ENCODE measurements at places on chromosomes 5 and 9.

- DNase-seq = no peak
Measured at GRCh38 chr9:126893079-126893478, 21.5 kb upstream of the RALGPS1 start.

GRCh38 chr5:78064941-78065472 lies 229.5 kb downstream of the AP3B1 start:
- DNase-seq = no peak

GRCh38 chr9:1653282-1653681 lies 361.9 kb upstream of the SMARCA2 start:
- DNase-seq = no peak

GRCh38 chr9:8800196-8800595 lies 1000.6 kb upstream of the DMAC1 start:
- DNase-seq = no peak

DNA sequence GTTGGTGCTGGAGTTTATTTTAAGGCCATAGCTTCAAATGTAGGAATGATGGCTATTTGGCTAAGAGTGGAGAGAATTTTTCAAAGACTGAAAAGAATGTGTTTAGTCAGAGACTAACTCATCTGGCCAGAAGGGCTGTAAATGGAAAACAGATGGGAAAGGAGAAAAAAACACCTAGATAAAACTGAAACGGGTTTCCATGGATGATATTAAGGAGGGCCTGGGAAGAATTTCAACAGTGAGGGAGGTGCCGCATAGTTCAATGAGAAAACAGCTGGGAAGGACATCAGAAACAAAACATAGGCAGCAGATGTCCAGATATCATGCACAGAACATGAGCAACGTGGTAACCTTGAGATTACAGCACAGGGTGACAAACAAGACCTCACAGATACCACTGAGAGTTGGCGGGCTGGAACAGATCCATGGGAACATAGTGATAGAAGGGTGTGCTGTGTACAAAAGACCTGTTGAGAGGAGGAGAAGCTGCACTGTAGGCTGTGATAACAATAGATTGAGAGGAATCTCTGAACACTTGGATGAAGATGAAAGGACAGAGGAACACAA lies 31.2 kb upstream of the RAD23B start:
- DNase-seq = no peak

DNA sequence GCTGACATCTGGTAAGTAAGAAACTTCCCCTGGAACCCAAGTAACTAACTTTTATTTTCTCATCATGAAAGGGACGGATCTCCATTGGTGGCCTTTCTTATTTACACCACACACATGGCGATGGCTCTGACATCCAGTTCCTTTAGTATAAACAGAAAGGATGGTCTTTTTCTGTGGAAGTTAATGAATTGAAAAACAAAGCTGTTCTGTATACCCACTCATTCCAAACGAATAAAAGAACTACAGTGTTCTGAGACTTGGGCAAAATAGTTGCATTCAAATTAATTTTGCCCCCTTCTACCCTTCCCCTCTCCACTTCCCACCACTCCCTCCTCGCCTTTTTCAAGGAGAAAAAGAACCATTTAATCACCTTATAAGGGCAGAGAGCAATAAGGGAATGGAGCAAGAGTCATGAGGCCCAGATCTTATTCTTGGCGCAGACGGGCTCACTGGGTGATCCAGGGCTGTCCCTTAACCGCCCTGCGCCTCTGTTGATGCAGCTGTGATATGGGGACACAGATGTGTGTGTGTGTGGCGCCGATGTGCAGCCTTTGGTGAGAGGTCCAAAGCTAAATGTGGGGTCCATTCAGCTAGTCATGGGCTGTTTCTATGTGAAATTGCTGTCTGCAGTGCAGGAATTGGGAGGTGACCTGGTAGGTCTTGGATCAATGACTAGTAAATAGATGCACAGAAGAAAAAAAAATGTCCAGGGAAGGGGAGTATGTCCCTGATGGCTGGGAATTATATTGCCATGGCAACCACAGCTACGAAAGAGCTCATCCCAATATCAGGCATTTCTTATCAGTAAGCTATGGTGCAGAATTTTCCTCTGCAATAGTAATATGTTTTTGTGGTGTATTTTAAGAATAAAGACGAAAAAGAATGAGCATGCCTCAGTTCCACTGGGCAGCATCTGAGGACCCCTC lies 141.5 kb upstream of the ERCC6L2 start:
- no peak for DNase-seq

GRCh38 chr9:91782708-91783214 lies 167.3 kb downstream of the ROR2 start:
- no peak for DNase-seq

DNA sequence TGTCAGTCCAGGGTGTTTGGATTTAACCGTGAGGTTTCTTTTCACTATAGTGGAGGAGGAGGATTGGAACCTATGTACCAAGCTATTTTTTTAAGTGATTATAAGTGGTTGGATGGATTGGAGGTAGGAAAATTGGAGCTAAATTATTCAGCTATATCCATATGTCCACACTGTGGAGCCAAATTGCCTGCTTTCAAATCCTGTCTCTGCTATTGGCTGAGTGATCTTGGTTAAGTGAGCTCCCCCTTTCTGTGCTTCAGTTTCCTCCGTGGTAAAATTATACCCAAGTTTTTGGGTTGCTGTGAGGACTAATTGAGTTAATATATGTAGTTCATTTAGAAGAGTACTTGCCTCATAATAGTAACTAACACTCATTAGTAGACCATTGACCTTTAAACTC lies 2.5 kb downstream of the CENPP start:
- DNase-seq = no peak

DNA sequence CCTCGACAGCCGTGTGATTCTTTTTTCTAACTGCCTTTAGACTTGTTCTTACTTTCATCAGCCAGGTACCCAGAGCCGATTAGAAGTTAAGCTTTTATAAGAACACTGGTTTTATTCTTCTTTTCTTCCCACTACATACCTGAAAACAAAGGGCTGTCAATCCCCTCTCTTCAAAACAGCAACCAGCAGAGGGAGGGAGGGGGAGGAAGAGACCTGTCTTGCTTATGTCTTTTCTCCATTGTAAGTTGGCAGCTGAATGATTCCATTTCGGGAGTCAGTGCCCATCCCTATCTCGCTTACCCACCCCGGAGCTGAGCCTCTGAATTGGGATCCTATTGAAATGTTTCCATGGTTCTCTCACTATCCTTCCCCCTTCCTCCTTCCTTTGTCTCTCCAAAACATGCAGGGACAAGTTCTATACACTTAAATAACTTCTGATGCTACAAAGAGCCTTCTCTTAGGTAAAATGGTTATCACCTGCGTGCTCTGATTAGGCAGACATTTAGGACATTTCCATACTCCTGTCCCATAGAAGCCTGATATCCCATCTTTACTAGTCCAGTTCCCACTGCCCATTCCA lies 83.9 kb upstream of the WWC1 start:
- no peak for DNase-seq

DNA sequence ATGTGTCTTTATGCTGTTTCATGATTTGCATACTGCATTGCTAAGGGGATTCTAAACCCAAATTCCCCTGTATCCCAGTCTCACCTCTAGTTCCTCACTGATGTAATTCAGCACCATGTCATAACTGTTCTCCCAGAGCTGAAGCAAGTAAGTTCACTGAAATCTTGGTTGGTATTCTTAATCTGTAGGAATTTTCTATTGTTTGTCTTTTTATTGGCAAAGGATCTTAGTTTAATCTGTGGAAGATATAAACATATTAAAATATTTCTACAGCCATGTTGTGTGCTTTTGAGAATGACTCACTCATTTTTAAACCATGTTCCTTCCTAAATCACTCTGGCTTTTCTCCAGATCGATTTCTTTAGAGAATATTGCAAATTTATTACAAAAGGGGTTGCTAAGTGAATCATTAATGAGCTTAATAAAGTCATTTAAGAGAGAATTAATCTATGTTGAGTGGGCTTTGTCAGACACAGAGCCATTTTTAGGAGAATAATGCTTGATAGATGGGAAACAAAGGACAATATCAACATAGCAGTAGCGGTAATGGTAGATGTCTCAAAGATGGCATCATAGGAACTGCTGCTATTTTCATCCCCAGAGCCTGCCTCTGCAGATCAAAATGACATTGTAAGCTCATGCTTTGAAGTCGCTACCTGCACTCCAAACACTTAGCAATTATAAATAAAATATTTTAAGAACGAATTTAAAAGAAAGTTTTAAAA lies 110.0 kb downstream of the ENC1 start:
- no peak for DNase-seq

GRCh38 chr5:96655506-96655905 lies 6.7 kb upstream of the CAST start:
- no peak for DNase-seq

- no peak for DNase-seq
Measured at GRCh38 chr9:114366334-114367128, 21.3 kb downstream of the AKNA start.

DNA sequence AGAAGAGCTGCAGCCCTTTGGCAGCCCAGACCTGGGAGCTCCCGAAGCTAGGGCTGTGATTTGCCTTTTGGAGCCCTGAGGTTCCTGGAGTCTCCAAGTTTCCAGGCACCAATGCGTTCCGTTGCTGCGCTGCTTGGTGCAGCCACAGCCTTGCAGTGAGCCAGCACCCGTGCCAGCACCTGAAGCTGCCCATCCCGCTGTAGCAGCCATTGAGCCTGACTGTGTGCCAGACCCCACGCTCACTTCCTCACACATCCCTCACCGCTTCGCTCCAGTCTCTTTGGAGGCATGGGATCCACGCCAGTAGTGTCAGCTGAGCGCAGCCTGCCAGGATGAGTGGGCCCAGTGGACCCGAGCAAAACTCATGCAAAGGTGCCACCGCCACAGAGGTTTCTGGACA lies 22.5 kb upstream of the C9orf72 start:
- DNase-seq = no peak

DNA sequence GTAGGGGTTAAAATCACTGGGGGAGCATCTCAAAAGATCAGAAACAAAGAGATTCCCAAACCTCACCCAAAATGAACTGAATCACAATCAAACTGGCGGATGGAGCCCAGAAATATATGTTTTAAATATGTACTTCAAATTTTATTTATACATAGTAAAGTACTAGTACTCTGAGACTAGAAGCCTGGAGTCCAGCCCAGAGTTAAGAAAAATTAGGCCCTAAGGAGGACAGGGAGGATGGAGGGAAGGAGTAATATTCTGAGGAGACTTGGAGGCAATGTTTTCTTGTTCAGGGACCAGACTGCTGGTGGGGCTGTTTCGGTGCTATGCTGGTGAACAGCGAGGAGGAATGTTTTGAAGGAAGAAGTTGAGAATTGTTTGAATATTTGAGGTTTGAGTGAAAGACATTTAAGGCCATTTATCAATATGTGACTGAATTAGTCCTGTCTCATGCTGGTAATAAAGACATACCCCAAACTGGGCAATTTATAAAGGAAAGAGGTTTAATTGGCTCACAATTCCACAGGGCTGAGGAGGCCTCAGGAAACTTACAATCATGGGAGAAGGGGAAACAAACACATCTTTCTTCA lies 552.4 kb upstream of the DAB2 start:
- DNase-seq = no peak

GRCh38 chr9:38285236-38285635 lies 107.3 kb upstream of the ALDH1B1 start:
- DNase-seq = no peak

- no peak for DNase-seq
Measured at GRCh38 chr9:99787556-99787955, 34.1 kb upstream of the NR4A3 start.

DNA sequence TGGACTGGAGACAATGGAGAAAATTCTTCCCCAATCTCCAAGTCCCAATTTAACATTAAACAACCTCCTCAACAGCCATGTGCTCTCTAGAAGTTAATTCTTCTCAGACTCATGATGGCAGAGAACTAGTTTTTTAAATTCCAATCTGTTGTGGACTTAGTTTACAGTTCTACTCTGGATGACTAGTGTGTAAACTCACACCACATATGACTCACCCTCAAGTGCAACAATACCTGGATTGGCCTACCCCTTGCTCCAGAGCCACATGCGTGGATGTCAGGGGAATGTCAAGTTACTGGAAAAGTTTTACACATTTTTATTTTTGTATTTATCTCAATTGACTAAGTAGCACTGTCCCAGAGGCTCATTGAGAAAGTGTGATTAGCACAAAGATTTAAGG lies 136.0 kb upstream of the EFNA5 start:
- no peak for DNase-seq

GRCh38 chr5:143432658-143433239 lies 29.3 kb upstream of the NR3C1 start:
- DNase-seq = no peak

- DNase-seq = no peak
Measured at GRCh38 chr9:86660146-86660943, 287.0 kb downstream of the GAS1 start.

DNA sequence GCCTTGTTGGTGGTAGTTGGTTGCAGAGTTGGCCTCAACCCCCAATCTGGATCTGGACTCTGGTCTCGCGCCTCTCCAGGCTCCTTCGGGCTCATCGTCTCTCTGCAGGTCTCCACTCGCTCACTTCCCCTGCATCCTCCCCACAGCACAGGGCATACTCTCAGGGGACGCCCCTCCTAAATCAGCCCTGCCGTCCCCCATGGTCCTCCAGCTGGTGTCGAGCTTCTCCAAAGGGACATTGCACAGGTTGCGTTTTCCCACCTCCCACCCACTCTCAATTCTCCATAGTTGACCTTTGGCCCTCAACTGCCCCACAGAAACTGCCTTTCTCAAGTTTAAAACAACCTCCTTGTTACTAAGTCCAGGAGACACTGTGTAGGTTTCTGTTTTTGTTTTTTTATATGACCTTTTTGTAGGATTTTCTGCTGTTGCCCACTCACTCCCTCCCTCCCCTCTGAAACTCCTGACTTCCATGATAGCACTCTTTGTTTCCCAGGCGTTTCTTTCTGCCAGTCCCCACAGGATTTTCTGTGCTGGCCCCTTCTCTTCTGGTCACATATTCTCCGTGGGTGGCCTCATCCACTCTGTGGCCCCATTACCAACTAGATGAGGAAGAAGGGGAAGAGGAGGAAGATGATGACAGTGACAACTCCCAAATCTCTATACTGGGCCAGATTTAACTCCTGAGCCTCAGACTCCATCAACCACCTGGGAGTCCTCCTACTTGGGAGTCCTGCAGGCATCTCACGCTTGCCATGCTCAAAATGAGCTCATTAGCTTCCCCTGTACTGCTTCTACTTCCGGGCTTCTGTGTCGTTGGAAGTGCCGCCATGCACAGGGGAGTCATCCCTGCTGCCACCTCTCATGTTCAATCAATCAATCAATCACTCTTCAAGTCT lies 50.3 kb downstream of the ALG2 start:
- DNase-seq = no peak

GRCh38 chr9:116157436-116158138 lies 4.0 kb downstream of the PAPPA start:
- no peak for DNase-seq

GRCh38 chr5:129807162-129807814 lies 59.4 kb downstream of the MINAR2 start:
- DNase-seq = no peak

GRCh38 chr9:11319538-11319937 lies 706.7 kb upstream of the PTPRD start:
- no peak for DNase-seq

Measured in activated effector memory CD4-positive, alpha-beta T cell treated with Interleukin-2 at 50 U/mL for 16 hours (primary cell).